ENCODE measurements at places on chromosomes 16 and 17.

GRCh38 chr17:69327060-69327831 is at the start of gene ABCA5:
Gene ABCA5, minus strand, starts transcription at chr17:69327133. Its CDS starts 12,718 bp downstream, at chr17:69314415.
- peak; percentile 69 for DNase-seq

- DNase-seq = no peak
Measured at GRCh38 chr16:396605-397004, 394 bp upstream of the NME4 start.

GRCh38 chr16:88534638-88535190 is 35.5 kb upstream of the ZC3H18 start:
- DNase-seq = no peak

DNA sequence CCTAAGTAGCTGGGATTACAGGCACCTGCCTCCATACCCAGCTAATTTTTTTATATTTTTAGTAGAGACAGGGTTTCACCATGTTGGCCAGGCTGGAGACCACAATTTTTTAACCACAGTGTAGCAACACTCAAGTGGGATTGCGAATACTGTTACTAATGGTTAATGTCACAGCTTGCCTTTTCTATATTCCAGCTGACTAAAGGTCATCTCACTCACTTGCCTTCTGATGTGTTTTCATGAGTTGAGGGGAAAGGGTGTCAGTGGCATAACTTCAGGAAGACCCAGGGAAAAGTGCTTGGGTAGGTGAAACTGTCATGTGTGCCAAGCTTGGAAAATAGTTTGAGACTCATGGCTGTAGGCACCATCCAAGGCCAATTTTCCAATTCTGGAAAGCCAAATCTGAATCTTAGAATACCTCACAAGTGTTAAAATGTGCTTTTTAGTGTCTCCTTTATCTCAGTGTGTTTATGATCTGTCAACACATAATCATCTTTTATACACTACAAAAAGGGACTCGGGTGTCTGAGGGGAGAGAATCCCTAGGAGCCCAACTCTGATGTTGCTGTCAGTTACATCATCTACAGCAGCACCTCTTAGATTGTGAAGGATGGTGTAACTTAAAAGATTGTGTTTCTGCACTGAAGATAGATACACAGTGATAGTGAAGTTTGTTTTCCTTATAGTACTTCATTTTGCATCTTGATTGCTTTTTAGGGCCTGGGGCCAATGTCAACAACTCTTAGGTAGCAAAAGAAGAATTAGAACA is 27.1 kb downstream of the OGFOD1 start:
- no peak for DNase-seq

DNA sequence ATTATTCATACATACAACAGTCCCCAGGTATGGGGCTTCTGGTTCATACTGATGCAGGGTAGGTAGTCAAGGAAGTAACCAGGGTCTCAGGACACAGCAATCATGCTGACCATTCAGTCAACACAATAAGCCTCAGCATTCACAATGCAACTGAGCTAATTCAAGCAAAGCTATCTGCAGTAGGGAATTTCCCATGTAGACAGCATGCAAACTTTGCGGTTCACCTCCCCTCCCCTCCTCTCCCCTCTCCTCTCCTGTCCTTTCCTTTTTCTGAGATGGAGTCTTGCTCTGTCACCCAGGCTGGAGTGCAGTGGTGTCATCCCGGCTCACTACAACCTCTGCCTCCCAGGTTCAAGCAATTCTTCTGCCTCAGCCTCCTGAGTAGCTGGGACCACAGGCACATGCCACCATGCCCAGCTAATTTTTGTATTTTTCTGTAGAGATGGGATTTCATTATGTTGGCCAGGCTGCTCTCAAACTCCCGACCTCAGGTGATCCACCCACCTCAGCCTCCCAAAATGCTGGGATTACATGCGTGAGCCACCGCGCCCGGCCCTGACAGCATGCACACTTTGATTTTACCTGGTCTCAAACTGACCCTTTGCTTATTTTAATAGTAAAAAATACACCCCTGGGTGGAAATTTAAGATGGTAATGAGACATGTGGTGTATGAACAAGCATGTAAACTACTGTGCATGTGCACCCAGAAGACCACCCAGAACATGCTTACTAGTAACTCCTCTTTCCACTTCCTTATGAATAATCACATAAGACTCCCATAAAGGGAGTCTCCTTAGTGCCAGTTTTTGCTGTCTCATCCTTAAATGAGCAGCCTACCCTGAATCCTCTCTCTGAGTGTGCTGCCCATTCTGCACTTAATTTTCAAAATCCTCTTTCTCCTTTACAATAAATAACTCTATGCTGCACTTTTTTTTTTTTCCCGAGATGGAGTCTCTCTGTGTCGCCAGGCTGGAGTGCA is 9.3 kb upstream of the RNF135 start:
- no peak for DNase-seq

GRCh38 chr16:1548727-1549126 is 15.3 kb downstream of the TMEM204 start:
- no peak for DNase-seq

DNA sequence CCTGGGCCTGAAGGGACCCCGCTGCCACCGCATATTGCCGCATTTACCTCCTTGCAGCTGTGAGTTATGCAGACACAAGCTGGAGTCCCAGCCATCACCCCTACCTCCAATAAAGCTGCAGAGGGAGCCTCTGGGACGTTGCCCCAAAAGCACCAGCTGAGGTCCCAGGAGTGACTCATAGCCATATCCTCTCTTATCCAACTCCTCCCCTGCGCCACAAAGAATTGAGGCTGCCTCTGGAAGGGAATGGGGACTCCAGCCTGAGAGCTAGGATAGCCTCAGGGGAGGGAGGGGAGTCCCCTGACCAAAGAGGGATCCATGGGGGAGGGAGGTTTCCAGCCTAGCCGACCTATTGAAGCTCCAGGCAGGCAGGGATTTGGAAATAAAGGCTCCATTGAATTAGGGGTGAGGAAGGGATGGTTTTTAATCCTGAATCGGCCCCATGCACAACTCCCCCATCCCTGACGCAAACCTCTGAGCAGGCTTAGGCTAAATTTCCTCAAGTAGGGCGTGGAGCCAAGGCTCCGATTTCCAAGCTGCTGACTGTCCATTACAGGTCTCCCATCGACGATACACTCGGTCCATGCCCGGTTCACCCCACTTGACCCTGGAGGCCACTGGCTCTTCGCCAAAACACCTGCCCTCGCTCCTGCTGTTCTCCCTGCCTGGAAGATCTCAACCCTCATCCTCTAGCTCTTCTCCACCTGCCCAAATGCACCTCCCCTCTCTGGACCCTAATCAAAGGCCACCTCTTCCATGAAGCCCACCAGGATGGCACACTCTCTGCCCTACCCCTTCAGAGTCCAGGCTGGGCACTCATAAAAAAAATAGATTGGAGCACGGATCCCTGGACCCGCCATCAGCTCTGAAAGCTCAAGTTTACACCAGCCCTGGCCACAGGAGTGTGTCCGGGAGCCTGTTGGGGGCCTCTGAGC is 27.5 kb downstream of the PIMREG start:
- no peak for DNase-seq

- no peak for DNase-seq
Measured at GRCh38 chr17:17677299-17678040, 3.8 kb upstream of the RAI1 start.

GRCh38 chr17:43714465-43715149 is 44.0 kb downstream of the SOST start:
- DNase-seq = no peak

DNA sequence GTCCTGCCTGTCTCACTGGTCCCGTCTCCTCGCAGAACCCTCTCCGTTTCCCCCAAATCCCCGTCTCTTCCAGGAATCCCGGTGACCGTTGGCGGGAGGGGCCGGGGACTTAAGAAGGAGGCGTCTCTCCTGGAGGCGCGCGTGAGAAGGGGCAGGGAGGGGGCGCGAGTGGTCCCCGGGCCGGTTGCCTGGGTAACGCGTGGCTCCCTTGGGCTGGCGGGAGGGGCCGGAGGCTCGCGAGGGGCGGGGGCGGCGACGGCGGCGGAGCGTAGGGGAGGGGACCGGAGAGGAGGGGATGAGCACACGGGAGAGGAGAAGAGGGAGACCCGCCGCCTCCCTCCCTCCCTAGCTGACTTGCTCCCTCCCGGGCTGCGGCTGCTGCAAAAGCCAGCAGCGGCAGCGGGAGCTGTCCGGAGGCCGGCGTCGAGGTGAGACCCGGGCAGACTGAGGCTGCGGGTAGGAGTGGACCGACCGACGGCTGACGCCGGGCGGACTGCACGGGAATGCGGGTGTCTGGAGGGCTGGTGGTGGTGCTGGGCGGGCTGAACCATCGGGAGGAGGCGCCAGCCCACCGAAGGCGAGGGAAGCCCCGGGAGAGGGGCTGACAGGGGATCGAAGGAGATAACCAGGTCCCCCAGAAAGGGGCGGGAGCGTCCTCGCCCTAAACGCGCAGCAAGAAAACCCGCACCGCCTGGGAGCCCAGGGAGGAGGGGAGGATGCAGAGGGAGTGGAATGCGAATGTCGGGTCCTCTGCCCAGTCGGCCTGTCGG is at the start of gene PRRT2:
Gene PRRT2, plus strand, starts transcription at position 298 of the 770 bp plus-strand sequence. CDS start 862 bp downstream, outside the sequence.
- DNase-seq = no peak

DNA sequence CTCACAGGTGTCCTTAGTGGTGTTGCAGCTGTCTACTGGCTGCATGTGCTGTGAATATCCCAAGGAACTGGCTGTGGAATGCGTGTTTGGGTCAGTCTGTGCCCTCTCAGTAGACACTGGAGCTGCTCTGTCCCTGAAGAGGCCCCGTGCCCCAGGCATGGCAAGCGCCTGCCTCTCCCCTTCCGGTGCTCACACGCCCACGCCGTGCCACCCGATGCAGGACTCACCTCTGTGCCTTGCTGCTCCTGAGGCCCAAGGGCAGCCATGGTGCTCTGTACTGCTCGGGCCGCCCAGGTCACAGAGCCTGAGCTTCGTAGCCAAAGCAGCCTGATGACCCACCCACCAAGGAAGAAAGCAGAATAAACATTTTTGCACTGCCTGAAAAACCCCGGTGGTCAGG is 10.0 kb downstream of the RGS11 start:
- no peak for DNase-seq

GRCh38 chr17:17638467-17638866 is 42.8 kb upstream of the RAI1 start:
- DNase-seq = no peak

- no peak for DNase-seq
Measured at GRCh38 chr16:19356024-19356952, 61.4 kb upstream of the TMC5 start.

GRCh38 chr16:50188619-50189136 is 35.6 kb downstream of the TENT4B start:
- no peak for DNase-seq

- no peak for DNase-seq
Measured at GRCh38 chr17:78034429-78035091, 76.1 kb downstream of the TNRC6C start.

GRCh38 chr16:12296991-12297390 is 320.5 kb downstream of the SNX29 start:
- no peak for DNase-seq

- DNase-seq = no peak
Measured at GRCh38 chr17:4856271-4856936, 23.3 kb downstream of the MINK1 start.

GRCh38 chr16:56354016-56354415 is 71.3 kb downstream of the AMFR start:
- DNase-seq = no peak

DNA sequence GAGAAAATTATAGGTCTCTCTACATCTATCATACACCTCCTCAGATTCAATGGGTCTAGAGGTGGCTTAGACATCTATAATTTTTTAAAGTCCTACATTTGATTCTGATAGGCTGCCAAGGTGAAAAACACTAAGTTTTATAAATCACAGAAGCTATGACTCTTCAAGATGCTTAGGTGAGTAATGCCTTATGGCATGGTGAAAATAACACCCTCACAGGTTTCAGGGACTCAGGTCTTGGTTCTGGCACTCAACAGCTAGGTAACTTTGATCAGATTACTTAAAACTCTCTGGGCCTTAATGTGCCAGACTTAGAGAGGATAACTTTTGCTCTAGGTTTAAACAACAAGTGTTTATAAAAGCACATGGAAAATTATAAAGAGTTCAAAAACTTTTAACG is 2.0 kb upstream of the COX10 start:
- DNase-seq = no peak

DNA sequence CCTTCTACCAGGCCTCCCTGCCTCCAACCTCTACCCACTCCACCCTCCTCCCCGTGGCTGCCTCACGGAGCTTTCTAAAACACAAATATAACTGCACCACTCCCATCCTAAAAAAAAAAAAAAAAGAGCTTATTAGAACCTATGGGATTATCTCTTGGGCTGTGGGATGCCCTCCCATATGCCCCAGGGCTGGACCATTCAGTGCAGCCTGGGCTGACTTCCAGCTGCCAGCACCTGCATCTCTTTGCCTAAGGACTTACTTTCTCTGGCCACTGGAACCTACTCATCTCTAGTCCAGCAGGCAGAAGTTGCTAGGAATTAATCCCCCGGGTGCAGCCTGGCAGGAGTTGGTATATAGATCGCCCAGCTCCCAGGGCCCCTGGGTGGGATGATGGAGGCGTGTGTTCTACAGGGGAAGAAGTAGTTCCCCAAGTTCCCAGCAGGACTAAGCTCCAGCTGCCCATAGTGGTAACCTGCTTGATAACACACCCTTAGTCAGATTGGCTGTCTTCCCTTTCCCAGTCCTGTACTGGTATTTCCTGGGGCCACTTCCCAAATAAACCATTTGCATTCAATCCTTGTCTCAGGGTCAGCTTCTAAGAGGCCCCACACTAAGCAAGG is 10.3 kb downstream of the MPP3 start:
- no peak for DNase-seq

- no peak for DNase-seq
Measured at GRCh38 chr17:40093005-40093579, 7.3 kb downstream of the NR1D1 start.

- no peak for DNase-seq
Measured at GRCh38 chr16:76445815-76446214, 168.6 kb downstream of the CNTNAP4 start.

- no peak for DNase-seq
Measured at GRCh38 chr16:57692636-57693035, 2.0 kb upstream of the DRC7 start.

- no peak for DNase-seq
Measured at GRCh38 chr17:75846692-75847613, 2.7 kb upstream of the UNC13D start.

- DNase-seq = no peak
Measured at GRCh38 chr17:3960764-3961163, 3.5 kb downstream of the ATP2A3 start.

DNA sequence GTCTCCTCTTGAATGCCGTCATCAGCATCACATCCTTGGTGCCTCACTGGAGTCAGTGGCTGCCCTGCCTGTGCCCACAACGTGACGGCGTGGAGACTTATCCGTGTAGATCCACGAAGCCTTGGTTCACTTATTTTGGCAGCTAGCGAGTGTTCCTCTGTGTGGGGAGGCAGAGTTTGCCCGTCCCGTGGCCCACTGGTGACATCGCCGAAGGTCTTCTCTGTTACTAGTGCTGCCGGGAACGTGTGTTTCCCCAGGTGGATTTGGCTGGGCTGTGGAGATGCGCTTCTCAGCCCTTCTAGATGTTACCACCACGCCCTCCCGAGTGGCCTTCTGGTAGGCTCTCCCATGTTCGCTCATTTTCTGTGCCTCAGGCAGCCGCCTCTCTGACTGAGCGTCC is 169.6 kb downstream of the SEC14L1 start:
- no peak for DNase-seq

- DNase-seq = no peak
Measured at GRCh38 chr16:15993541-15993940, 44.1 kb downstream of the ABCC1 start.

GRCh38 chr16:57647136-57647875 is 18.9 kb downstream of the ADGRG1 start:
- no peak for DNase-seq
